ENCODE measurements at places on chromosomes 7 and 10.

- no peak for DNase-seq
Measured at GRCh38 chr7:5693529-5693928, 87.9 kb downstream of the RNF216 start.

DNA sequence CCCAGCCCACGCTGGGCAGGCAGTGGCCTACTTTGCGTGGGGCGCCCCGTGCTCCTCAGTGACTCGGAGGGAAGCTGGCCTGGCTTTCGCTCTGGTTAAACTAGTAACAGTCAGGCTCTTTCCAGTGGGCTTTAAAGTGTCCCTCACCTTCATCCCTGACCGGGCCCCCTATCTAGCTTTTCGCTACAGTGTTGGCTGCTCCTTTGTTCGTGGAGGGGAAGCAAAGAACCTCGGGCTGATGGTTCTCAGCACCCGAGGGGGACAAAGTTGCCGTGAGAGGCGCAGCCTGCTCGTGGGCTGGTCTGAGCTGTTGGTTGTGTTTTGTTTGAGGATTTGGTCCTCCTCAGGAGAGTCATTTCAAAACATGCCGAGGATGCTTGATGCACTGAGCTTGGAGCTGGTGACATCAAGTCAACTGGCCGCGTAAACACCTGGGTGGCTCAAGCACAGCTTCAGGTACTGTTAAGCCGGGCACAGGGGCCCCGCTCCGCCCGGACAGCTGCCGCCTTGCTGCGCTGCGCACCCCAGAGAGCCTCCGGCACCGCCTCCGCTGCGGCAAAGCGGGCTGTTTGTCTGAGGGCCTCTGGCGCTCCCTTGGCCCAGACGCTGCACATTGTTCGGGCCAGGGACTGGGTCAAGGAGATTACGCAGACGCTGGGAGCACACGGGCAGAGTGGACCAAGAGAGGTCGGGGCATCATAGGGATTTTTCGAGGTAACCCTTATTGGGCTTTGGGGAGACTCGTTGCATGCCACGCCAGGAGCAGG lies 1.6 kb downstream of the DLX6 start:
- no peak for DNase-seq

DNA sequence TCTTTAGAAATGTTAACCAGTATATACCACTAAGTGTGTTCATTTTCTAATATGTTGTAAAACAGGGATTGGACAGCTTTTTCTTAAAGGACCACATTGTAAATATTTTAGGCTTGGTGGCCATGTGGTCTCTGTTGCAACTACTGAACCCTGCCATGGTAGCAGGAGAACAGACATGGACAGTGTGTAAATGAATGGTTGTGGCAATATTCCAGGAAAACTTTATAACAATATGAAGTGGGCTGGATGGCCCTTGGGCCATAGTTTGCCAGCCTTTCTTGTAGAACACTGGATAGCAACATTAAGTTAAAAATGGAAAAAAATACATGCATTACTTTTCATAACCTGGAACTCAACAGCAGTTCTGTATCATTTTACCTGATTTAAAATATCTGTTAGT lies 61.0 kb downstream of the SND1 start:
- no peak for DNase-seq

DNA sequence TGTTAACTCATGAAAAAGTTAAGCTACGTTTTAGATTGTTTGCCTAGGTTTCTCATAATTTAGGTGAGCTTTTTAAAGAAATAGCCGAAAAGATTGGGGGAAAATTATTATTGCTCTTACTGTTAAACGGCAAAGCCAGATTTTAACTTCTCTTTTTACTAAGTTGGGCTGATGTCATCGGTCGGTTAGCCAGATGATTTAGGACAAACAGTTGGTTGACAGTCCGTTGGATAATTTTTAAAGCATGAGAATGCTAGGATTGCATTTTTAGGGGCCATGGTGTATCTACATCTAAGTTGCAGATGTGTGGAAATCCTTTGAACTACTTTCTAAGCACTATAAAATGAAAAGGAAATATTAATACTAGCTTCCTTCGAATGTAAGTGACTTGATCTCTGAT lies 280.9 kb upstream of the AKR1E2 start:
- DNase-seq, result no peak

DNA sequence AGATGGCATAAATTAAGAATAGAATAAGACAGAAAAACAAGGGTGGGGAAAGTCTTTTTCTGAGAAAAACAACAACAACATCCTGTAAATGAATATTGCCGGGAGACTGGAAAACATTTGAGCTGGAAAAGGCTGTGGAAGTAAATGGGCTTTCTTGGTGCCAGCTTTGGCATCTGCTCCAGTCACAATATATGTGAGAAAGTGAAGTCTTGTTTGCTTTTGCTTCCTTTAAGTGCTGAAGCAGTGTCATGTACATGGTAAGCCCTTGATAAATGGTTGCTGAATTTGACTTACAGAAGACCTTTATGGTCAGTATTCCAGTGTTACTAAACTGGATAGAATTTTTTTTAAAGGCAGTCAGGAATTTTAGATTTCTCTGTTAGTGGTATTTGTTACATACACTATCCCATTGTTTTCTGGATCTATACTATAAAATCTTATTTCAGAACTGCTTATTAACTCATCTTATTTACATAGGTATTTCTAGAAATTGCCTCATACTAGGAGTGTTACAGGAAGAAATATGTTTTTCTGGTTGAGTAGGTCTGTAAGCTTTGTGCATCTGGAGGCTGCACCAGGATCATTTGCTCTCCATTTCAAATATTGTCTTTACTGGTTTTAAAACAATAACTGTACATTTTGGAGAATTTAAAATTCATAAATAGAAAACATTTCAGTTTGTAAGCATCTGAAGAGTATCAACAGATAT lies 201.7 kb upstream of the FOXP2 start:
- no peak for DNase-seq

DNA sequence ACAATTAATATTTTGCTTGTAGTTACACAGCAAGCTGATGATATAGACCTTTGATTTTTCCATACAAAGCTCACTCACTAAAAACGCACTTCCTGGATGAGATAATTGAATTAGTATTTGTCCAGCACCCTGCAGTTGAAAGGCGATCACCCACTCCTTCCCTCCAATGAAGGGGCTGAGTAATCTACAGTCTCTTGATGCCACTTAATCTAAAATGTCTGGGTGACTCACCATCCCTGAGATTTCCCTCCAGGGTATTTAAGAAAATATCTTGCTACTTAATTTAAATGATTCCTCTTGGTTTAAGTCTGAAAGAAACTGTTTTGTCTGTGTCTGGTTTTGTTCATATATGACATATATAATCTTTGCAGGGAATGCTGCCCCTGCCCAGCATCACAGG lies 515.3 kb downstream of the GRID1 start:
- no peak for DNase-seq

DNA sequence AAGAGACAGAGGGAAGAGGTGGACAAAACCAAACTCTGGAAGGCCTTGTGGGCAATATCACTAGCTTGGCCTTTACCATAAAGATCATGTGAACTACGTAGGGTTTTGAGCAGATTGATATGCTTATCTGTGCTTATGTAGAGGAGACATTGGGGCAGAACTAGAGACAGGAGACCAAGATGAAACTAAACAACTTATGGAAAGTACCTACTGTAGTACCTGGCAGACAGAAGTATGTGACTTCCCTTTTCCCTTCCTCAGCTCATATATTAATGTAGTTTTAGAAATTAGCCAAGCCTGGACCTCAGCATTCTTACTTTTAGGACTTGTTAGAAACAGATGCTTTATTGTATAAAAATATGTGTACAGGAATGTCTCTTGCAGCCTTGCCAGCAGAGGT lies 14.0 kb upstream of the IL6 start:
- no peak for DNase-seq

GRCh38 chr10:129518793-129519192 lies 51.8 kb downstream of the MGMT start:
- no peak for DNase-seq

DNA sequence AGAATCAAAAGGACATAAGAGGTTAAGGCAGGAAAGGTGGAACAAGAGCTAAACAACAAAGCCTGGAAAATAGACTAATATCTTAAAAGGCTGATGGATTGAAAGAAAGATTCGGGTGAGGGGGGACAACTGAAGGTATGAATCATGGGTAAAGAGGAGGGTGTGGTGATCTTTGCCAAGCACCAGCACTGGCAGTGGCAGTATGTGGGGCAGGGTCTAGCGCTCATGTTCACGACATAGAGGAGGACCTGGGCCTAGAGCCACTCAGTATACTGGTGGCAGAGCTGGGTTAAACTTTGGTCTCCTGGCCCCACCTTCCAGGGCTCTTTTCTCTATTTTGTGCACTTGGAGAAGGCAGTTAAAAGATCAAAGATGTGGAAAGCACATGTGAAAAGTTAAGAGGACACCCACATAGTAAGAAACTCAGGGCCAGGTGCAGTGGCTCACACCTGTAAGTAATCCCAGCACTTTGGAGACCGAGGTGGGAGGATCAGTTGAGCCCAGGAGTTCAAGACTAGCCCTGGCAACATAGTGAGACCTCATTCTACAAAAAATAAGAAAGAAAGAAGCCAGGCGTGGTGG lies 40.5 kb upstream of the MMD2 start:
- no peak for DNase-seq

DNA sequence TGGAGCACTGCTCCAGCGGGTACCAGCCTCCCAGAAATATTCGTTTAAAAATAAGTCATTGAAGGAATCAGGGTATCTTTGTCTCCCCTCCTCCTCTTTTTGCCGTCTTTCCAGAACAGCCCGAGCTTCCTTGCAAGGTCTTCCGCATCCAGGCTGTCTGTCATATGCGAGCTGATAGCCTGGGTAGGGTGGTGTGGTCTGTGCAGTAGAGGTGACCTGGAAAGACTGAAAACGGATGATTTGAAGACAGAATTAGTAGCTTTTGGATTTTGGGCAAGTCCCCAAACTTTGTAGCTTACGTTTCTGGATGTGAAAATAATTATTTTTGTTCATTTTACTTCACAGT lies 480 bp downstream of the VPS50 start:
- no peak for DNase-seq

Measured in stimulated activated CD4-positive, alpha-beta T cell treated with anti-CD3 and anti-CD28 coated beads, Interleukin-4, amount 100 ng/mL, for 4 hours (primary cell).